ENCODE measurements at places on chromosomes 7 and 10. TPM values are rescaled to one million over a fixed set of nuclear protein-coding genes. Genes with fewer than 3 reads are reported as not detected.
A peak's percentile ranks its signal among the peaks of the same experiment; 100 is the strongest.

DNA sequence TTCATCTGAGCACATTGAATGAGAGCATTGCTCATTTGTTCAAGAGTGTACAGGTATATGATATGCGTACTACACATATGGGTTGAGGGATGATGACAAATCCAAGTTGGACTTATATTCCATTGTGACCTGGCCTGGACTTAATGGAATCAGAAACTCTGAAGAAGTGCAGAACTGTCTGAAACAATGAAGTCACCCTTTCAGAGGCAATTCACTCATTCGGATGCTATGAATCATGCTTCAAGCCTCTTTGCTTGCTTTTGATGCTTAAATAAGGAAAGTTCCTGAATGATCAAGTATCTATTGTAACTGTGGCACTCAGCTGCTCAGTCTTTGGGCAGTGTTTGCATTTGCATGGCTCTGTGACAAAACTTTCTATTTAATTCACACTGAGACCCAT is 93.4 kb downstream of the ZNF365 start:
- DNase-seq: no peak

- peak; percentile 54 for DNase-seq
These were observed 570 bp upstream of the PRTFDC1 start for GRCh38 chr10:24952707-24953645.

- peak; percentile 7 for DNase-seq
These were observed 513 bp downstream of the ODAD2 start for GRCh38 chr10:27998178-27998953.

The KIF20B gene
- total RNA-seq: 19.3 TPM

The THSD7A gene
- total RNA-seq: not detected

The EN2 gene
- total RNA-seq: not detected

The AOC1 gene
- total RNA-seq: not detected
